ENCODE measurements at places on chromosomes 12 and 14.

DNA sequence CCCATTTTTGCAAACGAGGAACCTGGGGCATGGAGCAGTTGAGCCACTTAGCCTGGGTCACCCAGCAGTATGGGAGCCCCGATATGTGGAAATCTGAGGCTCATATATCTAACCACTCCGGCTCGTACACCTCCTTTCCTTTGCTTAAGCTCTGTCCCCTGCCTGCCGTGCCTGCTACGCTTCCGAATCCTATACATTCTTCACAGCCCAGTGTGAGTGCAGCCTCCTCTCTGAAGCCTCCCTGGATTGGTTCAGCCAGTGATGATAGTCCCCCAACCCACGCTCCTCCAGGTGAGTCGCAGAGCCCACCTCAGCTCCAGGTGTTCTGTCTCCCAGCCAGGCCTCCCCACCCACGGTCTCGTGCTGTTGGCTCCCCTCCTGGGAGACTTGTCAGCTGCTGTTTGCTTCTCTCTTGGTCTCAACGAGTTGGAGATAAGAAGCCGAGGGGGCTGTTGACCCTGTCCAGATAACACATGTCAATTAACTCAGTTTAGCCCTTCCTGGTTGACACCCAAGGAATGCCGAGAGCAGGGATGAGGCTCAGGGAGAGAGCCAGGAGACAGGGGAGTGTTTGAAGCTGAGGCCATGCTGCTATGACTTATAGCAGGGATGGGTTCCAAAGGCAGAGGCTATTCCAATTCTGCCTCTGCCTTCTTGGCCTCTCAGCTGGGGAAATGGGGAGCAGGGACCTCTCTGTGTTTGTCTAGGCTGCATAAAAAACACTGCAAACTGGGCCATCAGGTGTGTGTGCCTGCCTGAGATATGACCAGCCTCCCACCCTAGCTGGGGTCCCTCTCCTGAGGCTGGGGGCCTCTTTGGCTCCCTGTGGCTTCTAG lies 19.0 kb downstream of the SDSL start:
- DNase-seq = no peak
- no peak overlapping the region for H3K27ac ChIP-seq
- H3K27me3 ChIP-seq = no peaks in the 10 kb centered on the region
- no peak overlapping the region for H3K4me3 ChIP-seq
- H3K36me3 ChIP-seq = no peaks in the 10 kb centered on the region

GRCh38 chr12:74488134-74488533 lies 49.5 kb upstream of the ATXN7L3B start:
- H3K27me3 ChIP-seq = no peaks in the 10 kb centered on the region
- H3K4me3 ChIP-seq = no peak overlapping the region
- no peaks in the 10 kb centered on the region for H3K36me3 ChIP-seq

DNA sequence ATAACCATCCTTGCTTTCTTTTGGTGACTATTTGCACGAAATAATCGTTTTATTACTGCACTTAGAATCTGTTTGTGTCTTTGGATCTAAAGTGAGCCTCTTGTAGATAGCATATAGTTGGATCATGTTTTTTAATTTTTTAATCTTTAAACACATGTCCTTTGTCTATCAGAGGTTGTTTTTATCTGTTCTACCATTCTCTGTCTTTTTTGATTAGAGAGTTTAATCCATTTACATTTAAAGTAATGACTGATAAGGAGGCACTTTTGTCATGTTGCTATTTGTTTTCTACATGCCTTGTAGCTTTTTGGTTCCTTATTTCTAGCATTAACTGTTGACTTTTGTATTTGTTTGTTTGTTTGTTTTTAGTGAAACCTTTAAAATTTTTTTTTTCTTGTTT lies 506.2 kb upstream of the RGS6 start:
- no peaks in the 10 kb centered on the region for H3K27me3 ChIP-seq
- no peaks in the 10 kb centered on the region for H3K4me1 ChIP-seq
- no peak overlapping the region for H3K27ac ChIP-seq
- no peaks in the 10 kb centered on the region for H3K36me3 ChIP-seq
- H3K4me3 ChIP-seq = no peak overlapping the region

GRCh38 chr14:20381341-20381740 lies 32.0 kb downstream of the TEP1 start:
- DNase-seq = no peak
- no peaks in the 10 kb centered on the region for H3K4me1 ChIP-seq
- H3K27ac ChIP-seq = no peak overlapping the region
- no peak overlapping the region for H3K4me3 ChIP-seq

DNA sequence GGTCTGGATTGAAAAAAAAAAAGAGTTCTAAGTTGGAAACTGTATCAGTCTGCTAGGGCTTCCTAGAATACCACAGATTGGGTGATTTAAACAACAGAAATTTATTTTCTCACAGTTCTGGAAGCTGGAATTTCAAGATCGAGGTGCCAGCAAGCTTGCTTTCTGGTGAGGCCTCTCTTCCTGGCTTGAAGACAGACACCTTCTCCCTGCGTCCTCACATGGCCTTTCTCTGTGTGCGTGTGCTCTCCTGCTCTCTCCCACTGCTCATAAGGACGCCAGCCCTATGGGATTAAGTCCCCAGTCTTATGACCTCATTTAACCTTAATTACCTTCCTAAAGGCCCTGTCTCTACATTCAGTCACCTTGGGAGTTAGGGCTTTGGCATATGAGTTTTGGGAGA lies 215.5 kb downstream of the PIK3C2G start:
- H3K4me3 ChIP-seq = no peak overlapping the region
- no peak overlapping the region for H3K27ac ChIP-seq
- DNase-seq = no peak
- no peaks in the 10 kb centered on the region for H3K36me3 ChIP-seq
- H3K27me3 ChIP-seq = no peaks in the 10 kb centered on the region
- H3K4me1 ChIP-seq = no peaks in the 10 kb centered on the region

- DNase-seq = no peak
- H3K36me3 ChIP-seq = no peaks in the 10 kb centered on the region
- no peak overlapping the region for H3K27ac ChIP-seq
- H3K4me1 ChIP-seq = no peaks in the 10 kb centered on the region
- no peaks in the 10 kb centered on the region for H3K27me3 ChIP-seq
- no peak overlapping the region for H3K4me3 ChIP-seq
These were observed 201.0 kb downstream of the SSPN start for GRCh38 chr12:26396402-26396801.

GRCh38 chr12:30824311-30824710 lies 69.6 kb upstream of the CAPRIN2 start:
- H3K36me3 ChIP-seq = no peaks in the 10 kb centered on the region
- H3K27me3 ChIP-seq = no peaks in the 10 kb centered on the region
- no peak overlapping the region for H3K4me3 ChIP-seq
- no peak overlapping the region for H3K27ac ChIP-seq
- peaks cover 10% of the 10 kb centered on the region for H3K4me1 ChIP-seq
- DNase-seq = no peak

GRCh38 chr14:66139432-66139831 lies 346.7 kb upstream of the CCDC196 start:
- H3K27ac ChIP-seq = no peak overlapping the region
- H3K27me3 ChIP-seq = no peaks in the 10 kb centered on the region

DNA sequence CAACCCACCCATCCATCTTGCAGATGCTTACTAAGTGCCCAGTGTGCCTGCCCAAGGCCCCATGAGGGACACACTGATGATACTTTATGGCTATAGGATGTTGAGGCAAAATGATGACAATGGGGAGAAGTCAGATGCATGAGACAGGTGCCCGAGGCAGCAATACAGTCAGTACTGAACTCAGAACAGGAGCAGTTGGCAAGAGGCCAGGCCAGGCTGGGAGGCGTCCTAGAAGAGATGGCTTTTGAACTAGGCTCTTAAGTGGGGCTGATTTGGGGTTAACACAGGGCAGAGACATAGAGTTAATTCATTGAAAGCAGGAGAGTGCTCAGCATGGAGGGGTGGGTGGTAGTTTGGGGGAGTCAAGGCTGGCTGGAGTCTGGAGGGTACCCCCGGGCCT lies 15.6 kb downstream of the PLBD2 start:
- no peaks in the 10 kb centered on the region for H3K27me3 ChIP-seq
- no peak overlapping the region for H3K27ac ChIP-seq
- no peak overlapping the region for H3K4me3 ChIP-seq
- peaks cover 50% of the 10 kb centered on the region for H3K36me3 ChIP-seq
- no peak for DNase-seq

GRCh38 chr12:105357162-105357691 lies 26.7 kb downstream of the C12orf75 start:
- no peak overlapping the region for H3K4me3 ChIP-seq
- no peaks in the 10 kb centered on the region for H3K27me3 ChIP-seq
- H3K4me1 ChIP-seq = no peaks in the 10 kb centered on the region
- DNase-seq = no peak
- H3K36me3 ChIP-seq = no peaks in the 10 kb centered on the region

Data from upper lobe of left lung (tissue), 6 donors.